Upper lobe of left lung (tissue), 6 donors: ENCODE measurements at places on chromosomes 4 and X. TPM values are rescaled to one million over a fixed set of nuclear protein-coding genes. Genes with fewer than 3 reads are reported as not detected.

GRCh38 chr4:156243015-156243414 lies 289.3 kb upstream of the CTSO start:
- no peaks in the 10 kb centered on the region for H3K4me1 ChIP-seq
- H3K27me3 ChIP-seq = no peaks in the 10 kb centered on the region
- no peak overlapping the region for H3K4me3 ChIP-seq
- H3K36me3 ChIP-seq = no peaks in the 10 kb centered on the region
- no peak overlapping the region for H3K27ac ChIP-seq

- no peaks in the 10 kb centered on the region for H3K36me3 ChIP-seq
- H3K4me3 ChIP-seq = no peak overlapping the region
- no peaks in the 10 kb centered on the region for H3K4me1 ChIP-seq
- H3K27me3 ChIP-seq = no peaks in the 10 kb centered on the region
Measured at GRCh38 chrX:146433771-146434170, 375.8 kb upstream of the CXorf51B start.

DNA sequence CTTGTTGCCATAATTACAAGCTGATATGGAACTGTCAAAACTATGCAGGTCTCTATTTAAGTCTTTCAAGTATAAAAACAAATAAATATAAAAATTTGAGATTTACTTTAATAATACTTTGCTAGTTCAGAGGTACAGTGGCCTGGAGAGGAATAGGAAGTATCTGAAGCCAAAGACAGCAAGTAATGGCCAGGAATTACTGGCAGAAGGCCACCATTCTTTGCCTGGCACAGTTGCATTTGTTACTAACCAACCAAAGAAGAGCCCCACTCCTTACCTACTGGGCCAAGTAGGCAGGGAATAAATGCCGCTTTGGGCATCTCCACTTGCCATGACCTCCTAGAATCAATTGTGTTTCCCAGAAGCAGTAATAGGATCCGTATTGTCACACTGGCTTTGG lies 13.8 kb upstream of the ADAMTS3 start:
- no peak overlapping the region for H3K4me3 ChIP-seq
- no peak for DNase-seq
- H3K4me1 ChIP-seq = no peaks in the 10 kb centered on the region

DNA sequence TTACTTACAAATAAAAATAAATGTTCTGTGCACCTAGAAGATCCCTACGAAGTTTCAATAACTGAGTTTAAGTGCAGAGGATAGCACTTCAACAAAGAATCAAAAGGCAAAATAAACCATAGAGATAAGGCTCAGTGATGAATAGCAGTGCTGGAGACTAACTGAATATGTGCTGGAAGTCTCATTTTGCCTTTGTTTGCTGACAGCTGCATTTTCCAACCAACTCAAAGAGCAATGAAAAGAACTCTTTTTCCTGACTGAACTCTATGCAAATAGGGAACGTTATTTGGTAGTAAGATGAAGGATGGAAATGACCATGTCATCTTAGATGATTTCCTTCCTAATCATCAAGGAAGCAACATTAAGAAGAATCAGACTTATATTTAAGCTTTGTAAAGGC lies 32.7 kb upstream of the ADH7 start:
- DNase-seq = no peak
- no peaks in the 10 kb centered on the region for H3K36me3 ChIP-seq
- no peaks in the 10 kb centered on the region for H3K4me1 ChIP-seq
- no peak overlapping the region for H3K27ac ChIP-seq
- no peaks in the 10 kb centered on the region for H3K27me3 ChIP-seq

- H3K36me3 ChIP-seq = no peaks in the 10 kb centered on the region
- no peak for DNase-seq
- H3K4me1 ChIP-seq = no peaks in the 10 kb centered on the region
- no peak overlapping the region for H3K4me3 ChIP-seq
- H3K27me3 ChIP-seq = no peaks in the 10 kb centered on the region
- no peak overlapping the region for H3K27ac ChIP-seq
Measured at GRCh38 chr4:152515678-152516077, 20.2 kb downstream of the FBXW7 start.

- no peaks in the 10 kb centered on the region for H3K36me3 ChIP-seq
- H3K27me3 ChIP-seq = no peaks in the 10 kb centered on the region
- no peak overlapping the region for H3K4me3 ChIP-seq
- no peak for DNase-seq
- H3K4me1 ChIP-seq = no peaks in the 10 kb centered on the region
Measured at GRCh38 chr4:88242144-88242543, 42.2 kb downstream of the PPM1K start.

- H3K4me1 ChIP-seq = peaks cover 79% of the 10 kb centered on the region
- no peaks in the 10 kb centered on the region for H3K27me3 ChIP-seq
- no peaks in the 10 kb centered on the region for H3K36me3 ChIP-seq
- H3K4me3 ChIP-seq = peak overlapping the region; percentile 12
- H3K27ac ChIP-seq = peak overlapping the region; percentile 99
Measured at GRCh38 chr4:76208005-76208765, 5.4 kb downstream of the SCARB2 start.

- no peak for DNase-seq
- H3K27me3 ChIP-seq = no peaks in the 10 kb centered on the region
- H3K4me1 ChIP-seq = no peaks in the 10 kb centered on the region
- H3K27ac ChIP-seq = no peak overlapping the region
Measured at GRCh38 chr4:25749150-25749794, 93.6 kb downstream of the SLC34A2 start.

DNA sequence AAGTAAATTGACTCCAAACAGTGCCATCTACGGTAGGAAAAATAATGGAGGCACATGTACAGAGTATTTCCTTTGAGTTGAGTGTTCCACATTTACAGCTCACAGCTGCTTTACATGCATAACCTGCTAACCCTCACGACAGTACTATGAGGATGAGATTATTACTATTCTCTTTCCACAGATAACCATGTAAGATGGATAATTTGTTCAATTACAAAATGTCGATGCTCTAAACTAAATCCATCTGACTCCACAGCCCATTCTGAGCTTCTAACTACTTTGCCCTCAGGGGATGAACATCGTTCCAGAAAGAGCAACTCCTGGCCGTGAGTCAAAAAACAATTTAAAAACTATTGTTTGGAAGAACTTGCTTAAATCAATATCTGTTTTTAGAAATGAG lies 330.4 kb upstream of the NWD2 start:
- no peak overlapping the region for H3K4me3 ChIP-seq
- H3K27me3 ChIP-seq = no peaks in the 10 kb centered on the region
- no peak for DNase-seq

GRCh38 chr4:26451597-26451996 lies 38.7 kb downstream of the CCKAR start:
- no peak overlapping the region for H3K27ac ChIP-seq
- no peak overlapping the region for H3K4me3 ChIP-seq
- no peaks in the 10 kb centered on the region for H3K27me3 ChIP-seq
- no peak for DNase-seq
- H3K36me3 ChIP-seq = no peaks in the 10 kb centered on the region
- H3K4me1 ChIP-seq = no peaks in the 10 kb centered on the region

GRCh38 chr4:11252149-11252548 lies 176.5 kb downstream of the HS3ST1 start:
- H3K27ac ChIP-seq = no peak overlapping the region
- no peaks in the 10 kb centered on the region for H3K36me3 ChIP-seq
- H3K27me3 ChIP-seq = no peaks in the 10 kb centered on the region
- DNase-seq = no peak
- H3K4me3 ChIP-seq = no peak overlapping the region

GRCh38 chr4:27894951-27895350 lies 1034.3 kb downstream of the STIM2 start:
- no peaks in the 10 kb centered on the region for H3K4me1 ChIP-seq
- H3K27ac ChIP-seq = no peak overlapping the region
- no peak overlapping the region for H3K4me3 ChIP-seq
- H3K27me3 ChIP-seq = no peaks in the 10 kb centered on the region
- no peaks in the 10 kb centered on the region for H3K36me3 ChIP-seq
- DNase-seq = no peak

- no peak overlapping the region for H3K4me3 ChIP-seq
- no peak for DNase-seq
- H3K27ac ChIP-seq = no peak overlapping the region
- peaks cover 3% of the 10 kb centered on the region for H3K4me1 ChIP-seq
Measured at GRCh38 chr4:42560467-42560861, 96.4 kb downstream of the ATP8A1 start.

GRCh38 chr4:5708449-5709206 lies at the start of gene EVC2:
EVC2 (minus strand) TSS chr4:5708559; CDS start chr4:5708513, 46 bp downstream.
- H3K27ac ChIP-seq = peak within 1 kb of the TSS; percentile 80
- no peaks in the 10 kb centered on the region for H3K36me3 ChIP-seq
- H3K4me1 ChIP-seq = peaks cover 18% of the 10 kb centered on the region
- peaks cover 5% of the 10 kb centered on the region for H3K27me3 ChIP-seq

GRCh38 chrX:49264460-49264859 lies at the start of gene FOXP3:
FOXP3 (minus strand) TSS chrX:49264710; CDS start chrX:49258505, 6,205 bp downstream.
- H3K4me3 ChIP-seq = no peak within 1 kb of the TSS
- no peak within 1 kb of the TSS for H3K27ac ChIP-seq
- H3K27me3 ChIP-seq = no peaks in the 10 kb centered on the region
- H3K4me1 ChIP-seq = no peaks in the 10 kb centered on the region
- H3K36me3 ChIP-seq = no peaks in the 10 kb centered on the region
- DNase-seq = no peak

- no peaks in the 10 kb centered on the region for H3K27me3 ChIP-seq
- DNase-seq = no peak
Measured at GRCh38 chrX:456551-457291, 70.0 kb upstream of the PPP2R3B start.

DNA sequence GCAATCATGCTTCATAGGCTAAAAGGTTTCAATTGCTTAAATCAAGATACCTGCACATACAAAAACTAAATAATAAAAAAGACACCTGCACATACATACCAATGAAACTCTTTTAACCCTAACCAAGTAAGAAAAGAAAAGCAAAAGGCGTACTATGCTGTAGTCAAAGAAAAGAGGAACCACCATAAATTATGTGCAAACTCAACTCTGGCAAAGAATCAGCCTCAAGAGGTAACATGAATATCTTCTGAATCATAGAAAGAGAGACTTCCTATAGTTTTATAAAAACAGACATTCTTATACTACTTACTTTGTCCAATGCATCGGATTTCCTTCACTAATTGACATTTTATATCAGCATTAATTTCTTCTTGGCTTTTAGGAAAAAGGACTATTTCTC lies 29.3 kb downstream of the MMGT1 start:
- H3K36me3 ChIP-seq = no peaks in the 10 kb centered on the region
- DNase-seq = no peak
- no peak overlapping the region for H3K4me3 ChIP-seq
- no peaks in the 10 kb centered on the region for H3K4me1 ChIP-seq
- no peaks in the 10 kb centered on the region for H3K27me3 ChIP-seq
- H3K27ac ChIP-seq = no peak overlapping the region

- no peaks in the 10 kb centered on the region for H3K27me3 ChIP-seq
- no peak overlapping the region for H3K27ac ChIP-seq
- peak; percentile 30 for DNase-seq
- H3K4me1 ChIP-seq = peaks cover 6% of the 10 kb centered on the region
- no peaks in the 10 kb centered on the region for H3K36me3 ChIP-seq
Measured at GRCh38 chrX:109847257-109848187, 114.5 kb upstream of the ACSL4 start.

DNA sequence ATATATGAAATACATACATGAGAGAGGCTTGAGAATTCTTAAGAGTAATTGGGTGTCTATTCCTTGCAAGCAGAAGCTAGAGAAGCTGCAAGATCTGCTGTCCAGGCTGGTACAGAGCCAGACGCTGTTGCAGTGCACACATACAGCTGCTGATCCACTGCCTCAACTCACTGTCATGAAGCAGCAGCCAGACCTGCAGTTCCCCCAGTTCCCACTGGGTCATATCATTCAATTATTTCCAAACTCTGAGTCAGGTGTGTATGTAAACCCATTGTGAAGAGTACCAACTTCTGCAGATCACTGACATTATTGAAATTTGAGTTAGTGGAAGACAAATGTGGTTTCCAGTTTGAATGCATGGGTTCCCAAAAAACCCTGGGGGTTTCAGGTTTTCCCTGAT lies 1212.8 kb upstream of the ADGRL3 start:
- no peaks in the 10 kb centered on the region for H3K4me1 ChIP-seq
- H3K36me3 ChIP-seq = no peaks in the 10 kb centered on the region
- no peaks in the 10 kb centered on the region for H3K27me3 ChIP-seq
- no peak overlapping the region for H3K4me3 ChIP-seq
- H3K27ac ChIP-seq = no peak overlapping the region

DNA sequence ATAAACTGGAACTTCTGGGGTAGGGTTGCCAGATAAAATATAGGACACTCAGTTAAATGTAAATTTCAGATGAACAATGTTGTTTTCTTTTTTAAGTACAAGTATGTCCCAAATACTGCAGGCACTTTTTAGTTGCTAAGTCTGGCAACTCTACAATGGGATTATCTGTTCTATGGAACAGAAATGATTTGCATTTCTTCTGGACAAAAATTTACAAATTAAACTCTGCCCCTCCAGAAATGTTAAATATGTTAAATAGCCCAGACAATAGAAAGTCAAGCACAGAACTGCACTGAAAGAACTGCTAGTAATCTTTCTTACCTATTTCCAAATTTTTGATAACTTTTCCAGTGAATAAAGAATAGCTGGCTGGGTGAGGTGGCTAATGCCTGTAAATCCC lies 140.1 kb upstream of the DDX53 start:
- DNase-seq = no peak
- no peaks in the 10 kb centered on the region for H3K36me3 ChIP-seq
- no peaks in the 10 kb centered on the region for H3K27me3 ChIP-seq

DNA sequence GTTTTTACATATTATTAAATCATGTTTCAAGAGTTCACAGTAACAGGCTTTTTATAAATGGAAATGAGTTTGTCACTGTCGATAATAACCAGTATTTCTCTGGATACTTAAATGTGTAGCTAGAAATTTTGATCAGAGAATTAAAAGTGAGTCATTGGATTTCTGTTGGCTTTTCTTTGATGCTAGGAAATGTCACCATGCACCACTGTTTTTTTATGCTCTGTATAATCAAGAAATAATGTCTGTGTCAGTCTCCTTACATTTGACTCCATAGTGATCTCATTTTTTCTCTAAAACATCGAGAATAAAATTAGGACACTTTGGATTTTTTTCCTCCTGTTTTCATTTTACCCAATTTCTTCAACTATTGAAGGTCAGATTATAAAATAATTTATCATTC lies 234.2 kb downstream of the RAPGEF2 start:
- peaks cover 3% of the 10 kb centered on the region for H3K36me3 ChIP-seq
- DNase-seq = no peak
- no peak overlapping the region for H3K27ac ChIP-seq
- no peaks in the 10 kb centered on the region for H3K27me3 ChIP-seq

DNA sequence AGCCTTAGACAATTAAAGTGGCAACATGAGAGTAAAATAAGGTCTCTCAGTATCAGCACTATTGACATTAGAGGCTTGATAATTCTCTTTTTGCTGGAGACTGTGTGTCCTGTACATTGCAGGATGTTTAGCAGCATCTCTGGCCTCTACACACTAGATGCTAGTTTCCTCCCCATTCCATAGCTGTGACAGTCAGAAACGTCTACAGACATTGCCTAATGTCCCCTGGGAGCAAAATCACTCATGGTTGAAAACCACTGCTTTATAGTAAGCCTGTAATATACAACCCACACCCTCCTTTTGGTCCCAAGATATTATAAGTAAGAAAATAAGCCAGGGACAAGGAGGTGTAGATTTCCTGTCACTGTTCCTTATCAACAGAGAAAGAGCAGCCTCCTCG lies 166.0 kb downstream of the FRMPD4 start:
- H3K27me3 ChIP-seq = no peaks in the 10 kb centered on the region
- no peak overlapping the region for H3K4me3 ChIP-seq
- H3K27ac ChIP-seq = no peak overlapping the region
- H3K4me1 ChIP-seq = no peaks in the 10 kb centered on the region
- H3K36me3 ChIP-seq = no peaks in the 10 kb centered on the region

The CRLF2 gene
- total RNA-seq = 0.44 TPM

The PCDH19 gene
- total RNA-seq = 0.10 TPM

The GPR50 gene
- total RNA-seq = not detected

The SSX3 gene
- total RNA-seq = not detected

The BEX5 gene
- total RNA-seq = 6.9 TPM

The DSPP gene
- not detected for total RNA-seq

The YY2 gene
- total RNA-seq = 3.0 TPM

The APOO gene
- total RNA-seq = 15.0 TPM
